ENCODE measurements at places on chromosomes 6 and 20. TPM values are rescaled to one million over a fixed set of nuclear protein-coding genes. Genes with fewer than 3 reads are reported as not detected.

PROKR2 gene
- not detected for total RNA-seq

HLA-DQB2 gene
- 1.4 TPM for total RNA-seq

SCGN gene
- not detected for total RNA-seq

CLIC5 gene
- 4.0 TPM for total RNA-seq

SPATS1 gene
- total RNA-seq = not detected

MMS22L gene
- 3.1 TPM for total RNA-seq

RIPOR3 gene
- total RNA-seq = not detected

SYNGAP1 gene
- 64.1 TPM for total RNA-seq

ECT2L gene
- total RNA-seq = not detected

BMP5 gene
- total RNA-seq = not detected

SLPI gene
- total RNA-seq = not detected

DLL1 gene
- 17.8 TPM for total RNA-seq

SLC52A3 gene
- not detected for total RNA-seq

SMLR1 gene
- total RNA-seq = not detected

GJA10 gene
- not detected for total RNA-seq

EFCAB8 gene
- total RNA-seq = 0.75 TPM

CST7 gene
- total RNA-seq = 54.6 TPM

SAMD5 gene
- total RNA-seq = not detected

DACT2 gene
- total RNA-seq = not detected

EEF1A2 gene
- 0.42 TPM for total RNA-seq

EYA2 gene
- total RNA-seq = not detected
